Activated naive CD4-positive, alpha-beta T cell treated with anti-CD3 and anti-CD28 coated beads, Interleukin-2, amount 50 U/mL, for 72 hours (primary cell): ENCODE measurements at places on chromosomes 6 and 20.

DNA sequence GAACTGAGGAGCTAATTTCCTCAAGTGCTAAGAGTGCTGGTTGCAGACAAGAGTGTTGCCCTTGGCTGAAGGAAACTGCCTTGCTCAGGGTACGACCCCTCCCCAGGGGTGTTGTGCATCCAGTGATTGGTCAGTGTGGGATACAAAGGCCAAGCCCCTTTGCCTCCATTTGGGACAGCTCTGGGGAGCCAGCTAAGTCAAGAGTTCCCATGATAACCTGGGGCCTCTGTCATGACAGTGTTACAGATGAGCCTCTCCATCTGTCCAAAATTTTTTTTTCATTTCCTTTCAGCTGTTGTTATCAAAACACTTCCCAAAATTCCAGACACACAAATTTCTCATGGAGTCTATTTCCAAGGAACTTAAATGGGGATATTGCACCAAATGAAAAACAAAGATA is 93.3 kb downstream of the HS3ST5 start:
- DNase-seq, result no peak

DNA sequence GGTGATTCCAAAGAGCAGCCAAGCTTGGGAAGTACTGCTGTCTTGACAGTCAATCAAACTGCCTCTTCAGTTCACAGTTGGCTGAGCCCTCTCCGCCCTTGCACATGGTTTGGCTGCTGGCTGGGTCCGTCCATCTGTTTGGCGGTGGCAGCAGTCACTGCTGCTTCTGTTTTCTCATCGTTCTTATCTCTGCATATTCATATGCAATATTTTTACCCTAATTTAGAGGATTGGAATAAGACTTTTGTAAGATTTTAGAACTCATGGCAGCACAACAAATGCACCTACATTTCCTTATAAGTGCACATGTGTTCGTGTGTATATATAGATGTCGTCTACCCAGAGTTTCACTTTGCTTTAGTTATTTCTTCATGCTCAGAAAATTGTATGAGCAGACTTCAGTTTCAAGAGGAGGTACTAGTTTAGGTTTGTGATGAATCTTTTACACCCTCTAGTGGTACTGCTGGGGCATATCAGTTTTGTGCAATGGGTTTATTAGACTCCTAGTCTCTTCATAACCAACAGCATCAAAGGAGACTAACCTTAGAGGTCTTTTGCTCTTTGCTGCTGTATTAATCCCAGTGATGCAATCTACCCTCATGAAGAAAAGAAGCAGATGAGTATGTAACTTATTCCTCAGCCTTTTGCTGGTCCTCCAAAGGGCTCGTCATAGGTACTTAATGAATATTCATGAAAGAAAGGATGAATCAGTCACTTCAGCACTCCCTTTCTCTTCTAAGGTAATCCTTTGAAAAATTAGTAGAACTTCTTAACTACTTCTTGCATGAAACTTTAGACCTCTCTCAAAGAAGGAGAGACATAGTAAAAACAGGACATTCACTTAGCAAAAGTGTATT is 44.3 kb downstream of the KHDC1L start:
- no peak for DNase-seq

DNA sequence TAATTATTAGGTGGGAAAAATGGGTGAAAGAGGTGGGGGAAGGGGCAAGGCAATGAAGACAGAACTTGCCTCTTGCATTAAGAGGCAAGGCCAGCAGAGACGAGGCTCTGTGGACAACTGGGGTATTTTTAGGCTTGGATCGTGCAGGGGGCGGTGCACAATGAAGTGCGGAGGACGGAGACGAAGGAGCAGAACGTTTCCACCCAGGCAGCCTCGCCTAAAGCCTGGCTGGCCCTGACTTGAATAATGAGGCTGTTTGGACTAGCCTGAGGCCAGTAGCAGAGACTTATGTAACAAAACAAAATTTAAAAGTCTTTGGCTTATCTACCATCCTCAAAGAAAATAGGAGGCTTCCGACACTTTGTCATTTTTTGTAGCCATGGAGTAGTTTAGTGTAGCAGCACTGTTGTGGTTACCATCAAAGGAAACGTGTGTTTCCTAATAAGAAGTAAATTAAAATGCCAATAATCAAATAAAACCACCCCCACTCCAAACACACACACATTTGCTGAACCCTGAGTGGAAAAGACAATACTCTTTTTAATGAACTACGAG is 370.0 kb upstream of the CNR1 start:
- no peak for DNase-seq

GRCh38 chr6:1363298-1363697 is 26.1 kb upstream of the FOXF2 start:
- no peak for DNase-seq

GRCh38 chr20:16747291-16747811 is 807 bp upstream of the OTOR start:
- no peak for DNase-seq

DNA sequence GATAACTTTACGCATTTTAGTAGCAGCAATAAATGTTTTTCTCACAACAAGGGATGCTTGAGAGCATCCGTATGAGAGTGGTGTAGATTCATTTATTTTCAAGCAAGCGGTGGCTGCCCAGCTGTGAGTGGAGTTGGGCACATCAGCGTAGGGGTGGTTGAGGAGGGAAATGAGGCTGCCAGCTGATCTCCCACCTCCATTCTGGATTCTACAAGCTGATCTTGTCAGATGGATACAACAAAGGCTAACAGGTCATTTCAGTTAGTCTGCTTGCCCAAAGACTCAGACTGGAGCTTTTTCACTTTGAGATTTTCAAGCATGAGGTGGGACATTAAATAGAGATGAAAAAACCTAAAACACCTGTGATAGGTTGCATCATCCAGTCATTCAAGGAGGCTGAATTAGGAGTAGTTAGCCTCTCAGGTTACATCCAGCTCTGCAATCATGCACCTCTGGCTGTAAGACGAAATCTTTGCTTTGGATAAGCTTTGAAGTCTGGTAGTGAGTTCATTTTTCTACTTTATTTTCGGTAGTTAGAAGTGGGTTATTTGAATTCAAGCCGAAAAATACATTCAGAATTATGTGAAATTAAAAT is 1.9 kb upstream of the BACH2 start:
- no peak for DNase-seq

- no peak for DNase-seq
Observed at GRCh38 chr6:144635051-144635450, 349.9 kb downstream of the UTRN start.
